ENCODE measurements at places on chromosomes 7 and 10.

GRCh38 chr10:113646336-113647201 lies 17.3 kb downstream of the NRAP start:
- DNase-seq = no peak

GRCh38 chr10:19302117-19302516 lies 253.5 kb downstream of the MALRD1 start:
- no peak for DNase-seq

DNA sequence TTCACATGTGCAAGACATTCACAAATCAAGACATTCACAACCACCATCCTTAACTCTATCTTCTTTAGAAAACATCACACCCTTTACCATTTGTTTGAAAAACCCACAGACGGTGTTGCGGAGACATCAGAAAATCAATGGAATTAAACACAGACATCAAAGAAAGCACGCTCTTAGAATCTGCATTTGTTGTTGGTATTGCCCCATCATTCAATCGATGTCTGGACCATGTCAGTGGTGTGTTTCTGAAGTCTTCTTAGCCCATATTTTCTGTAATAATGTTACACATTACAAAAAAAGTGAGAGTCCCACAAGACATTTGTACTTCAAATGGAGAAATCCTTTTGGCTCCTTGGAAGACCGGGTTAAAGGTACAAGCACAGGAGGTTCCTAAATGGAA lies 173.9 kb upstream of the AOAH start:
- DNase-seq = no peak

- DNase-seq = no peak
Measured at GRCh38 chr10:128777342-128777741, 651.1 kb upstream of the MKI67 start.

- DNase-seq = no peak
Measured at GRCh38 chr10:59057345-59057744, 119.1 kb upstream of the PHYHIPL start.

DNA sequence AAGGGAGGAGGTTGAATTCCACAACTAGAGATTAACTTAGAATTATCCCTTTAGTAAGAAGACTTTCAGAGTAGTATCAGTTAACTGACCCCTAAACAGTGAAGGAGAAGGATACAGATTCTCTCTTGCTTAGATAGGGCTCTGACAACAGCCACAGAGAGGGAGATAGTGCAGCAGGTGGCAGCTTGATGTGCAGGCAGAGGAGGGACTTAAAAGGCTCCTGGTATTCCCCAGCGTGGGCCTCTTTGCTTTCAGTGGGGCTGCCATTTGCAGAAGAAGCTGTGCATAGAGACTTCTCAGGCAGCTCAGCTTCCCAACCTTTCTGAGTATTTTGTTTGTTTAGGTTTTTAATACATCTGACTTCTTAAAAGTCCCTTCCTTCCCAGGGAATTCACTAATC lies 16.0 kb downstream of the FZD1 start:
- DNase-seq = no peak

- DNase-seq = no peak
Measured at GRCh38 chr10:964321-964987, 23.8 kb upstream of the GTPBP4 start.

GRCh38 chr10:3631291-3631690 lies 153.7 kb downstream of the KLF6 start:
- no peak for DNase-seq

GRCh38 chr10:11242443-11243387 lies 225.0 kb downstream of the CELF2 start:
- peak; percentile 37 for DNase-seq

GRCh38 chr10:48788554-48788953 lies 103.9 kb downstream of the WDFY4 start:
- no peak for DNase-seq

DNA sequence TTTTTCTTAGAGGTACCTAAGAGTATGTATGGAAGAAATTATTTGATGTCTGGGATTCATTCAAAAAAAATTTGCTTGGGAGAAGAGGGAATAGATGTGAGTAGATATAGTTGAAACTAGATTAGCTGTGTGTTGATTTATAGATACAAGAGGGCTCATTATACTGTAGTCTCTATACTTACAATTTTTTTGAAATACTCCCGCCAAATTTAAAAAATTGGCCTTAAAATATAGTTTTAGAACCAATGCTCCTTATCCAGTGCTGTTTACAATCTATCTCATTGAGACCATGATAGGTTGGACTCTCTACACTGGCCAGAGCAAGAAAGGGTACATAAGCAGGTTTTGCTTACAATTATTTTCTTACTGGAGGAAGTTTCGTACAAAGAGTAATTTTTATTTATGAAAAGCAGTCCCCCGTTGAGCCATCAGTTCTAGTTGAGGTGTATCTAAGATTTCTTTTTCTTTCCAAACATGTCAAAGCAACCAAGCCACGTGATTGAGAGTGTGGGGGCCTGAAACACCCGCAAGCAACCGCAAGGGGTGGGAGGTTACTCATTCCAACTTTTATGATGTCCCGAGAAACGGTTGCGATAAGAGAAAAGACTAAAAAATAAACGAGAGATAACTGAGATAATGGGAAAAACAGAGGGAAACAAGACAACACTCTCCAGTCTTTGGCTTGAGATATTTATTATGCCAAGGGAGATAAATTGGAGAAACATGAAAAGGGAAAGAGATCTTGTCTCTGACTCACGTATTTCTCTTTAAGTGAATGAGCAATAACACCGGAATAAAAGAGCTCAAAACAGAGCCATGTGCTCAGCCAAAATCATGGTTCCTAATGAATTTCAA lies 729.2 kb downstream of the LRMDA start:
- DNase-seq = no peak

DNA sequence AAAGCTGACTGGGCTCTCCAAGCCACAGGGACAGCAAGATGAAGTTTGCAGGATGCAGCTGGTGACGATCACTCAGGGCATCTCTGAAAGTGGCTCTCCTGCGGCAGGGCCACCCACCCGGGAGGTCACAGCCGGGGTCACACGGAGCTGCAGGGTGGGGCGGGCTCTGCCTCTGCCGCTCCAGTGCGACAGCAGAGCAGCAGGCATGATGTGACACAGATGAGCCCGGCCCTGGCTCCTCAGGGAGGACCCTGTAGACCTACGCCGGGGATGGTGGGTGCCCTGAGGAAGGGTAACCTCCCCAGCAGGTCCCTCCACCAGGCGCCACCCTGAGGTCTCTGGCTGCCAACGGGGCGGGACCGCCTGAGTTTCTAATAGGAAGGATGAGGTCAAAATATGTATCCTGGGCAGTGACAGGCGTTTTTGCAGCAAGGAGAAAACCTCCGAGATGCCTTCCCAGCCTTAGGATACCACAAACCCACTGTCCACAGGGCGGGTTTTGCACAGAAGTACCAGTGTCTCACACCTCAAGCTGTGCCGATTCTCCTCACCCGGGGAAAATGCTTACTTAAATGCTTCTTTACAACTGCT lies 114.8 kb upstream of the DIP2C start:
- DNase-seq = no peak

- DNase-seq = no peak
Measured at GRCh38 chr10:78976825-78977755, 91.7 kb upstream of the ZMIZ1 start.

GRCh38 chr10:126585249-126586017 lies 85.1 kb downstream of the C10orf90 start:
- DNase-seq = no peak

DNA sequence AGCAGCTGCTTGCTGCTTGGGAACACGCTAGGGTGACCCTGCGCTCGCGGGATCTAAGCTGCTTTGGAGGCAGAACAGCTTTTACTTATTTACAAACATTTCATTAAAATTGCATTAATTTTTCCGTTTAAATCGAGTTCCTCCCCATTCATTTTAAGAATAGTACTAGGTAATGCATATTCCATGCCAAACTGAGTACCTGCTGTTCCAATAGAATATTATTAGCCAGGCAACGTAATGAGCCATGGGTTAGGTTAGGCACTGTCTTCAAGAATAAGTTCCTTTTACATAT lies 860 bp downstream of the EXOC6 start:
- DNase-seq = no peak

DNA sequence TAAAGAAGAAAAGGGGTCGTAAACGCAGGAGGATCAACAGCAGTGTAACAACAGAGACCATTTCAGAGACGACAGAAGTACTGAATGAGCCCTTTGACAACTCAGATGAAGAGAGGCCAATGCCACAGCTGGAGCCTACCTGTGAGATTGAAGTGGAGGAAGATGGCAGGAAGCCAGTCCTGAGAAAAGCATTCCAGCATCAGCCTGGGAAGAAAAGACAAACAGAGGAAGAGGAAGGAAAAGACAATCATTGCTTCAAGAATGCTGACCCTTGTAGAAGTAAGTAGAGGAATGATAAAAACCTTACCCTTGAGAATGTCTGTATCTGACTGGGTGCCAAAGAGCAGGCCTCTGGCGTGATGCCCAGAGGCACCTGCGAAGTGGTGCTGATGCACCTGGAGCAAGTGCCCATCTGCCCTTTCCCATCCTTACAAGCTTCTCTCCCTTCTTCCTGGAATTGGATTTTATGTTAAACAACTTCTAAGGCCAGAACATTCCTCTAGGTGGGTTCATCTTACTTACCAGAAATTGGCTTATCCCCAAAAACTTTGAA lies 86.4 kb upstream of the SAMD8 start:
- DNase-seq = no peak

DNA sequence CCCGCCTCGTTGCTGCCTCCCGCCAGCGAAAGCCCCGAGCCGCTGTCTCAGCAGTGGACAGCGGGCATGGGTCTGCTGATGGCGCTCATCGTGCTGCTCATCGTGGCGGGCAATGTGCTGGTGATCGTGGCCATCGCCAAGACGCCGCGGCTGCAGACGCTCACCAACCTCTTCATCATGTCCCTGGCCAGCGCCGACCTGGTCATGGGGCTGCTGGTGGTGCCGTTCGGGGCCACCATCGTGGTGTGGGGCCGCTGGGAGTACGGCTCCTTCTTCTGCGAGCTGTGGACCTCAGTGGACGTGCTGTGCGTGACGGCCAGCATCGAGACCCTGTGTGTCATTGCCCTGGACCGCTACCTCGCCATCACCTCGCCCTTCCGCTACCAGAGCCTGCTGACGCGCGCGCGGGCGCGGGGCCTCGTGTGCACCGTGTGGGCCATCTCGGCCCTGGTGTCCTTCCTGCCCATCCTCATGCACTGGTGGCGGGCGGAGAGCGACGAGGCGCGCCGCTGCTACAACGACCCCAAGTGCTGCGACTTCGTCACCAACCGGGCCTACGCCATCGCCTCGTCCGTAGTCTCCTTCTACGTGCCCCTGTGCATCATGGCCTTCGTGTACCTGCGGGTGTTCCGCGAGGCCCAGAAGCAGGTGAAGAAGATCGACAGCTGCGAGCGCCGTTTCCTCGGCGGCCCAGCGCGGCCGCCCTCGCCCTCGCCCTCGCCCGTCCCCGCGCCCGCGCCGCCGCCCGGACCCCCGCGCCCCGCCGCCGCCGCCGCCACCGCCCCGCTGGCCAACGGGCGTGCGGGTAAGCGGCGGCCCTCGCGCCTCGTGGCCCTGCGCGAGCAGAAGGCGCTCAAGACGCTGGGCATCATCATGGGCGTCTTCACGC lies 825 bp downstream of the ADRB1 start:
- DNase-seq = no peak

- no peak for DNase-seq
Measured at GRCh38 chr7:148772297-148773089, 73.8 kb downstream of the CUL1 start.

DNA sequence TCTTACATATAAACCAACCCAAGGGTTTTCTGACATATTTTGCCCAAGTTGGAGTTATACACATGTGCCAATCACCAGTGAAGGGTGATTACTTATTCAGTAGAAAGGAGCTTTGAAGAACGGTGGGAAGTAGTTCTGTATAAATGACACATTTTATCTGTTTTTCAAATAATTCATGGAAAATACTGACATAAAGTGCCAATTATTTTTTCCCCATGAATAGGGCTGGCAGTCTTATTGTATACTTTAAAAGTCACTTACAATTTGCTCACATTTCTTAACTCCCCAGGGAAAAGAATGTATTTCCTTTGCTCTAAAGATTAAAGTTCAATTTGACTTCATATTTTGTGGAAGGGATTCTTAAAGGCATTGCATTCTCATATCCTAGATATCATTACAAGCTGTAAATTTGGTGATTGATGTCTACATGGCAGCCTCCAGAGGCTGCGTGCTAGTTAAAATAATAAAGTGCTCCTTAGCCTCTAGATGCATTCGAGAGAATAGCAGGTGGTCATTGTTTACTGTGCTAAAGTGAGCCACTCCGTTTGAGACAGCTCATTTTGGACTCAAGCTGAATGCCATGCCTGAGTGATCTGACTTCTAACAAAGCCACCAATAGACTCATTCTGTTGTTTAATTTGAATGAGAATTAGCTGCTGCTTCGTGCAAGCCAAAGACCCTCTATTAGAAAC lies 148.8 kb upstream of the NRP1 start:
- DNase-seq = no peak

DNA sequence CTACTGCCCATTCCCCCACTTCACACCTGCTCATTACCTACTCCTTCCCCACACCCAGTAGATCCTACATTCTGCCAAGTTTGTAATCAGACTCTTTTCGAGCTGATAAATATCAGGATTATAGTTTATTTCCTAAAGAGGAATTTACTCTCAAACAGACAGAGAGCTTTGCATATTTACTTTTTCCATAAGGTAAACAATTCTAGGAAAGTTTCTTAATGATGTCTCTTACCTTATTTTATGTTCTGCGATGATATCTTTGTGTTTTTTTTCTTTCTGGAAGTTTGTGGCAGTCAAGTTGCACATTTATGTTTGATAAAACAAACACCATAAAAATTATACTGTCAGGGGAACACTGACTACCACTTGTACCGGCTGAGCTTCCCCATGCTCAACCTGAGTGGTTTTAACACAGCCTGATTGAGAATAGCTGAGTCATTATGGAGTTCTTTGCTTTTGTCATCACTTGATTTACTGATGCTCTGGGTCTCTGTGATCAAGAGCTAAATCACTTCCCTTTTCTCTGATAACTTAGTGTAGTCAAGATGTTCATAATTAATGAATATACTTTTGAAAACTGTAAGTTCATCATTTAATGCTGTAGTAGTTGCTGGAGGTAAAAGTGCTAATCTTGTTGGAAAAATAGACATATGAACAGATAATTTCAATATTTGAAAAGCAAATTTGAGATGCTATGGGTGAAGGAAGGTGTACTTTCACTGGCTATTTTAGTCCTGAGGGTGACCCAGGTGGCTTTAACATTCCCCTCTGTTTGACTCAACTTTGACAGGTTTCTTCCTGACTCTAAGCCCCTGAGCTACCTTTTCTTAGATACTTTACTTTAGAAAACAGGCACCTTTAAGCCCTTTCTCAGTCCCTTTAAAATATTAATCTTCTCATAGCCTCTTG lies 1034.5 kb upstream of the LRRTM3 start:
- no peak for DNase-seq

DNA sequence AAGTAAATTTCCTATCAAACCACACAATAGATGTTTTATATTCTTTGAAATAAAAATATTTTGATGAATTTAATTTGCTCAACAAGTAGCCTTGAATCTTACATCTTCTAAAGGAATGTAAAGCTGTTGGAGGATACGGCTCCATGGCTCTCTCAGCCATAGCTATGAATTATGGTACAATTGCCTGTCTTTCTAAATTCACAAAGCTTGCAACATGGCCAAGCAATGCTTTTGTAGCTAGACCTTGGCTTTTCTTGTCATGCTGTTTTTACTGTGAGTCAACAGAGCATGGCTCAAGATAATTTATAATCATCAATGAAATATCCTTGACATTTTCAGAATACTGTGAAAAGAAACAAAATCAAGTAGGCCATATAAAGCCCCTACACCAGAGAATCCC lies 286.7 kb downstream of the CACNA2D1 start:
- no peak for DNase-seq

All from DND-41 (cell line).